T-cell (primary cell): ENCODE measurements at places on chromosomes 12 and 14.
A peak's percentile ranks its signal among the peaks of the same experiment; 100 is the strongest.

DNA sequence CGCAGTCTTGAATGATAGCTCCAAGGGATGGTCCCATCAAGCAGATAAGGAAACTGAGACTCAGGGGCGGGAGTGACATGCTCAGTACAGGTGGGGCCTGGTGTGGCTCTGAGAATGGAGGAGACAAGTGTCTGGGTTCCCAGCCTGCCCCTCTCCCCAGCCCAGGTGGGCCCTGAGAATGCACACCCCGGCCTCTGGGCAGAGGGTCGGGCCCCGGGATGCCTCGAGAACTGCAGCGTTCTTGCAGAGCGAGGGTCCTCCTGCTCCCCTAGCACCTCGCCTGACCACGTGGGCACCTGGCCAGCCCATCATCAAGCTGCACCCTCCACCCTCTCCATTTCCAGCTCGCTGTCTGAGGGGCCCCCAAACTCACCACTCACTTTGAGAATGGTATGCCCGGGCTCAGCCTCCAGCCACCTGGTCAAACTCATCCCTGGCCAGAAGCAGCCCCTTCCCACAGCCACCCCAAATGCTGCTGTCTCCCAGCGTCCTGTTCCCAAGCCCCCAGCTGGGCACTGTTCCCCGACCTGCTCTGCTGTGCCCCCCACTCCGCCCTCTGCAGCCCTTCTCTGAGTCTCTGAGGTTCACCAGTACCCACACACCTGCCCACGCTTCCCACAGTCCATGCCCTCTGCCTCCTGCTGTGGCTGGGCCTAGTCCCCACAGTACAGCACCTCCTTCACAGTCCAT lies 44.3 kb downstream of the CYP46A1 start:
- no peak for DNase-seq

GRCh38 chr14:83734431-83734830 lies 1795.5 kb upstream of the FLRT2 start:
- DNase-seq = no peak

DNA sequence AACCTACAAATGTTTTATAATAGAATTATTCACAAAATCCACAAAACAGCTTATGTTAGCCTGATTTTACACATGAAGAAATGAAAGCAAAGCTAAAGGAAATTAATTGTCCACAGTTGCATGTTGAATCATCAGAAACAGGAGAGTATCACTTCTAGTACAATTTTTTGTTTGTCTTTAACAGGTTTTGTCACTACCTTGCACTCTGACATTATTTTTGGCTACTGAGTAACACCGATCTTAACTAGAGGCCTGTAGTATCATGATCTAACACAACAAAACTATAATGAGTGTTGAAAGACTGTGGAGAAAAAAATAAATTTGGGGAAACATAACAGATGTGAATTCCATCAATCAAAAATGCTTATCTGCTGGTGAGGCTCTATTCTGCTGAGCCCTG lies 60.1 kb downstream of the TAOK3 start:
- no peak for DNase-seq

- DNase-seq = no peak
These were observed 131.8 kb downstream of the KITLG start for GRCh38 chr12:88448337-88448915.

DNA sequence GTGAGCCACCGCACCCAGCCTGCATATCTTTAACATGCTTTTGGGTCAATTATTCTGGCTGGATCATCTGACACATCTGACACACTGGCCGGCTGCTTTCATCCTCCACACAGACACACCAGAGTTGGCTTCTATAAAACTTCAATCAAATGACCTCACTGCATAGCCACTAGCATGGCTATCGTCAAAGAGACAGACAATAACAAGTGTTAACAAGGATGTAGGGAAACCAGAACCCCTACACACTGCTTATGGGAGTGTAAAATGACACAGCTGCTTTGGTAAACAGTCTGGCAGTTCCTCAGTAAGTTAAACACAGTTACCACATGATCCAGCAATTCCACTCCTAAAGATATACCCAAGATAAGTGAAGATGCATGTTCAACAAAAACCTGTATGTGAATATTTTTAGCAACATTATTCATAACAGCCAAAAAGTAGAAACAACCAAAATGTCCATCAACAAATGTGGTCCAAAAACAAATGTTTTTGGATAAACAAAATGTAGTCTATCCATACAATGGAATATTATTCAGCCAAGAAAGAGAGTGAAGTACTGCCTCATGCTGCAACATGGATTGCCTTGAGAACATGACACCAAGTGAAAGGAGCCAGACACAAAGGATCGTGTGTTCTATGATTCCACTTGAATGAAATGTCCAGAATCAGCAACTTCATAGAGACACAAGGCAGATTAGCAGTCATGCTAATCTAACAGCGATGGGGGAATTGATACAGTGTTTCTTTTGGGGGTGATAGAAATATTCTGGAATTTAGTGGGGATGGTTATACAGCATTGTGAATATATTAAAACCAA lies 10.1 kb downstream of the KDM2B start:
- no peak for DNase-seq

DNA sequence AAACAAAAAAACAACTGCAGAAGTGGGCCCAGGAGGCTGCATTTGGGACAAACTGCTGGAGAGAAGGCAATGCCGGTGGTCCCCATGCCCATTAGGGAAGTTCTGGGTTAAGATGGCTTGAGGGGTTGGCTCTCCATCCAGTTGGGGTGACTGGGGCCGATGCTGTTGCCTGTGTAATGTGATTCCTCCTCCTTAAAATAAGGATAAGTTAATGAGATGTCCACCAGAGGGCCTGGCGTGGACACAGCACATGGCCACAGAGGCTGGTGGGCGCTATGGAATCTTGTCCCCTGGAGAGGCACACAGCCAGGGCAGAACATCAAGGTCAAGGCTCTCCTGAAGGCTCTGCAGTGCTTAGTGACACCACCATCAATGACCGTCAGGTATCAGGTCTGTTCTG lies 1.0 kb upstream of the TESC start:
- no peak for DNase-seq

DNA sequence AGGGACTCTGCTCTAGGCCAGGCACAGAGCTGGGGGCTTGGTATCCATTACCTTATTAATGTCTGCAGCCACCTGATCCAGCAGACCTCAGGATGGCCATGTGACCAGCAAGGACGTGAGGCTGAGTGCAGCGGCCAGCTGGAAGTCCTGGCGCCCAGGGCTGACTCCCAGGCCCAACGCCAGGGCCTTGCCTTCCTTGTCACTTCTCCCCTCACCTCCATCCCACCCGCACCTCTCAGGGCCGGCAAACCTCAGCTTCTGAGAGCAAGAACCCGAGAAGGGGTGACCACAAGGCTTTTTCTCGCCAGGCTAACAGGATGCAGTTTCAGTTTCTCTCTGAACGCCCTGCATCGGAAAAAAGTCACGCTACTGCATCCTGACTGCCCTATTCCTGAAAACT lies 15.4 kb downstream of the RAB35 start:
- no peak for DNase-seq

- DNase-seq = no peak
These were observed 467.2 kb downstream of the MED13L start for GRCh38 chr12:115810122-115810901.

- DNase-seq = no peak
These were observed 19.8 kb downstream of the GALNT6 start for GRCh38 chr12:51371295-51371953.

GRCh38 chr14:90280096-90280495 lies 23.7 kb downstream of the PSMC1 start:
- no peak for DNase-seq

DNA sequence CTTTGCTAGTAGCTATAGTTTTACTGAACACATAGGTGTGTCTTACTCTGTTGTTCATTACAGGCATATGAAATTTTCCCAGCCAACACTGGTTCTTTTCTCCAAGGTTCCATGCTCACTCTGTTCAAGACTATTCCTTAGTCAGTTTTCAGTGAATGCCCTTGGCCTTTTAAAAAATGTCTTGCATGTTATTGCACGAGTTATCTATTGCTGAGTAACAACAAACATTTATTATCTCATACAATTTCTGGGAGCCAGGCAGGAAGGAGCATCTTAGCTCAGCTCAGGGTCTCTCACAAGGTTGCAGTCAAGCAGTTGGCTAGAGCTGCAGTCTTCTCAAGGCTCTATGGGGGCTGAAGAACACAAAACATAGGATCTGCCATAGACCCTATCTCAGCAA lies 223.5 kb downstream of the BTG1 start:
- DNase-seq = no peak

GRCh38 chr14:105060751-105061427 lies 4.3 kb downstream of the GPR132 start:
- DNase-seq = peak; percentile 56

GRCh38 chr12:29152223-29152868 lies 3.3 kb downstream of the FAR2 start:
- DNase-seq = no peak

- DNase-seq = no peak
These were observed 138.9 kb downstream of the PLXNC1 start for GRCh38 chr12:94287245-94287628.

DNA sequence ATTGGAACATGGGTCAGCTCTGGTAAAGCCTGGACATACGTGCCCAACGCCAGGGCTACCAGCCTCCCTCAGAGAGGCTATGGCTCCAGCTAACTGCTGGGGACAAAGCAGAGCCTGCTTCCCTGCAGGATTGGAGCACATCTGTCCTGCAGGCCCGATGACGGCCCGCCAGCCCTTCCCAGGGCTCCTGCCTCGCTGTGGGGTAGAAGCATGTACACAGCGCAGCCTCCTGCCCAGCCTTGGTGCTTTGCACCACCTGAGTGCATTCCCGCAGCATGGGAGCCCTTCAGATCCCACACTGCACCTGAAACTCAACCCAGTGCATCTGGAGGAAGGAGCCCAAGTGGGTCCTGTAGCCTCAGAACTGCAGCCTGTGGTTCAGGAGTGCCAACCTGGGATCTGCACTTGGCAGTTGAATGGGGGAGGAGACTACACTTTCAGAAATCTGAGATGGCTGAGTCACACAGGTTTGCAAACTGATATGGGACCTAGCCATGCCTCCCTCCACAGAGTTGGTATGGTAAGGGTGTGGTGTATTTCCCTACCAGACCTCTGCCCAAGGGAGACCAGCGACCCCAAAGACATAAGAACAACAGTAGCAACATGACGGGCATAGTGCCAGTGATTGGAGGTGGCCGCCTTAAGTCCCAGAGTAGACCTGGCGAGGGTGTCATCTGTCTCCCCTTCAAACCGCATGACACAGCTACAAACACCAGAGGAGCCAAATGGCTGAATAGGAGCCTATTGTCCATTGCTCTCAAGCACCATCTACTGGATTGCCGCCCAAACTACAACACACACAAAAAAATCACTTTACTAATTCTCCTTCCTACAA lies 273.9 kb upstream of the MIS18BP1 start:
- no peak for DNase-seq

DNA sequence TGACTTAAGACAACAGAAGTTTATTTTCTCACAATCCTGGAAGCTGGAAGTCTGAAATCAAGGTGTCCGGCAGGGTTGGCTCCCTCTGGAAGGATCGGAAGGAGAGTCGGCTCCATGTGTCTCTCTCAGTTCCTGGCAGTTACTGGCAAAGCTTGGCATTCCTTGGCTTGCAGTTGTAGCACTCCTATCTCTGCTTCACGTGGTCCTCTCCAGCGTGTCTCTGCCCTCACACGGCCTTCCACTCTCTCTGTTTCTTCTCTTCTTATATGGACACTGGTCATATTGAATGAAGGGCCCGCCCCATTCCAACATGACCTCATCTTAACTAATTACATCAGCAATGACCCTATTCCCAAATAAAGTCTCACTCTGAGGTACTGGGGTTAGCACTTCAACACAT lies 60.1 kb upstream of the TUNAR start:
- DNase-seq = no peak

GRCh38 chr14:91681893-91682563 lies 49.9 kb downstream of the CATSPERB start:
- no peak for DNase-seq

GRCh38 chr12:47102406-47102805 lies 22.6 kb upstream of the AMIGO2 start:
- DNase-seq = no peak

DNA sequence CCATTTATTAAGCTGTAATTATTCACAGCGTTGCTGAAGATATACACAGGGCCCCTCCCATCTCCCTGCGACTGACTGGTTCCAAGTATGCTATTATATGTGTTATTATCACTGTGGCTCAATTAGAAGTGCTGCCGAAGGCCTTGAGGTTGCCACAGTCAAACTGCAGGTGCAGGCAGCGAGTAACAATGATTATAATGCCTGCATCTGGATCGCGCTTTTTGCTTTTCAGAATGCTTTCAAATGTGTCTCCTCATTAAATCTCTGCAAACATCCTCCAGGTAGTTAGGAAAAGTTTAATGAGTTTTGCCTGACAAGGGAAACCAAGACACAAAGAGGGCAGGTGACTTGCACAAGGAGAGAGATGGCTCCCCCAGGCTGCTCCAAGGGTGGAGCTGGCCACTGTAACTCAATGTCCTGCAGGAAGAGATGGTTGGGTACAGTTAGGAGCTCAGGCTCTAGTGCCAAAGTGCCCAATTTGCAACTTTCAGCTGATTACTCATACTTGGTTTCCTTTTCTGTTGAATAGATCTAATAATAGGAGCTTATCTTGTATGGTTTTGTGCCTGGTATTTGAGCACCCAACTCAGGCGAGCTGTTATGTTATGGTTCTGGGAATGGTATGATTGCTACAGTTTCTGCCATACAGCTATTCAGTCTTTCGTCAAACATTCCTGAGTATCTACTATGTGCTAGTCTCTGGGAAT lies 1.7 kb upstream of the SYNE3 start:
- no peak for DNase-seq

- no peak for DNase-seq
These were observed 47.1 kb downstream of the SYNE2 start for GRCh38 chr14:63899953-63900352.

DNA sequence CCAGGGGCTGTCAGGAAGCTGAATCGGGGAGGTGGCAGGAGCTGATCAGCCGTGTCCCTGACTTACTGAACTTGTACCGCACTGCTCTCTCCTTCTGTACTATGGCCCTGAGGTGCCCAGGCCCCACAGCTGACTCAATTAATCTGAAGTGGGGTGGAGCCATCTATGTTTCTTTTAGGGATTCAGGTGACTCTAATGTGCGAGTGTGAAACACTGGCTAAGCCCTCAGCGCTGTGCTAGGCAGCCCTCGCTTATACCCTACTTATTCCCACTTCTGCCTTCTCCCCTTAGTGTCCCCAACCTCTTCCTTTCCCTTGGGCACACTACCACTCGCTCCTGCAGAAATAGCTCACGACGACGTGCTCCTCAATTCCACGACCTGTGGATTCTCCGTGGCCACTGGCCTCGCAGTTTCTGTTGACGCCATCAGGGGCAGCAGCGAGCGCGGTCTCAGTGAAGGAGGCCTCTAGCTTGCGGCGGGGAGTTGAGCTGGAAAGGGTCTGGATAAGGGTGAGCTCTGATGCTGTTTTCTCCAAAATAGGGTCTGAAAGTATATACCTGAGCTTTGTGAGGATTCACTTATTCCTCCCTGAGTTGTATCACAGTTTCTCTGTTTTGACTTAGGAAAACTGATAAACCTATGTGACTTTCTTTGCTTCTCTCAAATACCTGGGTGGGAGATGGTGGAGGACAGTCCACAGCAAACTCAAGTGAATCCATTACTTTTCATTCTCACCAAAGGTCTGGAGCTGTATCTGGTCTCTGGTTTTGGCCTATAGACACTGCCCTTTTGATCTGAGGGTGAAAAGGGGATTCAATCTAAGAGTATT lies 167.6 kb downstream of the SLC41A2 start:
- peak; percentile 30 for DNase-seq
